ENCODE measurements at places on chromosomes 5 and 9.

- DNase-seq = no peak
These were observed 81.8 kb downstream of the NFIB start for GRCh38 chr9:14232111-14232510.

GRCh38 chr9:77523891-77524290 is 124.2 kb downstream of the GNA14 start:
- no peak for DNase-seq

GRCh38 chr5:102760815-102761214 is 5.7 kb downstream of the PAM start:
- no peak for DNase-seq

DNA sequence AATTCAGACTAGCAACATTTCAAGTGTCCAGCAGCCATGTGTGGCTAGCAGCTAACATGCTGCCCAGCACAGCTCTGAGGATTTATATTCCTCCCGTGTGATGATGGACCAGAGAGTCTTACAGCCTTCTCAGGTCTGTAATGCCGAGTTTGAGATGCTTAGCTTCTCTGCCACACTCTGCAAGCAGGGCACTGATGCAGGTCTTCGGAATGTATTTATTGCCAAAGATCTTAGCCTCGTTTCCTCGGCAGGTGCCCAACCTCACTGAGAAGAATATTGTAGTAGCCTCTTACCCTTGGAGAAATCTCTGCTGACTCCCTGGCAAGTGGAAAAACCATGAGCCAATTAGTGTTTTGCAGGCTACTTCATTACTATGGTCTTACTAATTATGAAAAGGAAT is 3.7 kb upstream of the RAI14 start:
- no peak for DNase-seq

DNA sequence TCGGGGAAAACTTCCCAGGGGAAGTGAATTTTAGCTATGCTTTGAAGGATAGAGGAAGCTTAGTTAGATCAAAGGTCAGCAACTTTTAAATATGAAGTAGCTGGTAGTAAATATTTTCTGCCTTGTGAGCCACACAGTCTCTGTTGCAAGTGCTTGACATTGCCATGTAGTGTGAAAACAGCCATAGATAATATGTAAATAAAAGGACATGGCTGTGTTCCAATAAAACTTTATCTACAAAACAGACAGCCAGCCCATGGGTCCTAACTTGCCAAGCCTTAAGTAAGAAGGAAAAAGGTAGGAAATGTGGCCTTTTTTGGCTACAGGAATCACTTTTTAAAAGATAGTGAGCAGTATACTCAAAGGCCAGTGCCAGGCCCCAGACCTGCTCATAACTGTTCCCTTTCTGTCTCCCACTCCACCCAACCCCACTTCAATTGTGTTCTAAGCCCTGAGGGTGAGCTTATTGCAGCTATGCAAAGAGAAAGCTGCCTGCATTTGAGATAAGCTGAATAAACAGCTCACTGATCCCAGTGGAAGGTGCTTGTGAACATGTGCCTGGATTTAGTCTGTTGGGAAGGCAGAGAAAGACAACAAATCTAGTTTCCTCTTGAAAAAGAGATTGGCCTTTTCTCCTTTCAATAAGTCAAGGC is 113.0 kb upstream of the TRIM32 start:
- no peak for DNase-seq

GRCh38 chr5:111003623-111004022 is 67.9 kb upstream of the TSLP start:
- DNase-seq = no peak

DNA sequence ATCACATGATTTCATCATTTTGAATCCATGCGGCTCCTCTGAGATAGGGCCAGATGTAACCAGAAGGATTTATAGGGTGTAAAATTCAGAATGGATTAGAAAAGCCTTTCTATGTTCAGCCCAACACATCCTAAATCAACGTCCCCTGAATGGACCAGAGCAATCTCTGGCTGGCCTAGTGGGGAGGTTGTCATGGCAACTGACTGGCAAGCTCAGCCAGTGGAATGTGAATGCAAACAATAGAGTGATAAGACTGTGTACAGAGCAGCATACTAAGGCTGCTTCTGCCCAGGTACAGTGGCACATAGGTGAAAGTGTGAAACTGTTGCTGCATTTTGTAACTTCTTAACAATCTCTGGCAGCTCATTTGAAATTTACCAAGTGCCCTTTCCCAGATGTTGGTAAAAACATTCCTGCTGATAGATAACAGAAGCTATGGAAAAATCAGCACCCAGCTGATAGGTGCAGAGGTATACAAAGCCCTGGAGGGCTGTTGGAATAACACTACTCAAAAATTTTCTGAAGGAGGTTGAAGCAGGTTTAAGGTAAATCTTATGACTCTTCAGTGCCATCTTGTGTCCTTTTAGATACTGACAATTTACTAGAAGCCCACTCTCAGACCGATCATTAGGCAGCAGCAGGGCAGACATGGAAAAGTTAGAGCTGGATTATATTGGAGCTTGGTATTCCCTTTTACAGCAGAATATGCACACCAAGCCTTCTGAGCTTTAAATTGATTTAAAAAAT is 267.2 kb downstream of the RAB3C start:
- no peak for DNase-seq

DNA sequence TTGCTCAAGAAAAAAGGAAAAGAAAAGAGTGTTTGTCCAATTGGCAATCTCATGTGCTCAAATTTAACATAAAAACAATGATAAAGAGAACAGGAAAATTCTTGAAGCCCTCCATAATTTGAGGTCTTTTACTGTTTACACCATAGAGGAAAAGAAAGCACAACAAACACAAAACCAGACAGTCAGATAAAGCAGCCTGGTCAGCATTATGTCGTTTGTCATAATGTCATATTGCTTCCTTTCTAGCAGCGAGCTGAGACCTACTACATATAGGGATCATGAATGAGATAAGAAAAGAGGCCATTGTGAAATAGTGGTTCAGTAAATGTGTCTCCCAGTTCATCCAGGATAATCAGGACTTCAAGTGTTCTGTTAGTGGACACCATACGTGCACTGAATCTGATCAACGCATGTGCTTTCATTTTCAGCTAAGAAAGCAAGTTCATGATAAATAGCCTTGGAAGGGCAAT is 64.7 kb upstream of the SELENOP start:
- DNase-seq = no peak

- DNase-seq = no peak
These were observed 28.0 kb downstream of the GDNF start for GRCh38 chr5:37811866-37812265.

DNA sequence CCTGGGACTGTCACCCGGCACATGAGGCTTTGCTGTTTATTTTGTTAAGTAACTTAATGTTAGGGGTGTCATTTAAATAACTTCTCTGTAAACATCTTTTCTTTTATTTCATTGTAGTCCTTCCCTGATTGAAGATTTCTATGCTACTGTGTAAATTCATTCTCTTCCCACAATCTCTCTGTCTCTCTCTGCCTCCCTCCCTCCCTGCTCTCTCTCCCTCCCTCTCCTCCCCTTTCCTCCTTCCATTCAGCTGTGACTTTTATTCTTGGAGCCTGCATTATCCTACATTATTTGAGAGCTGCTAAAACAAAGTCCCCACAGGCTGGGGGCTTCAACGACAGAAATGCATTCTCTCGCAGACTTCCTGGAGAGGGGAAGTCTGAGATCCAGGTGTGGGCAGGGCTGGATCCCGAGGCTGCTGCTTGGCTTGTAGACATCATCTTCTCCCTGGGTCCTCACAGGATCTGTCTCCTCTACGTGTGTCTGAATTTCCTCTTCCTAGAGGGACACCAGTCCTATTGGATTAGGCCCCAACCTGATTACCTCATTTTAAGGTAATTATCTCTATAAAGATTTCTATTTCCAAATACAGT is 18.4 kb downstream of the UBE2QL1 start:
- no peak for DNase-seq

- no peak for DNase-seq
These were observed 132.7 kb upstream of the APC start for GRCh38 chr5:112604732-112605630.

DNA sequence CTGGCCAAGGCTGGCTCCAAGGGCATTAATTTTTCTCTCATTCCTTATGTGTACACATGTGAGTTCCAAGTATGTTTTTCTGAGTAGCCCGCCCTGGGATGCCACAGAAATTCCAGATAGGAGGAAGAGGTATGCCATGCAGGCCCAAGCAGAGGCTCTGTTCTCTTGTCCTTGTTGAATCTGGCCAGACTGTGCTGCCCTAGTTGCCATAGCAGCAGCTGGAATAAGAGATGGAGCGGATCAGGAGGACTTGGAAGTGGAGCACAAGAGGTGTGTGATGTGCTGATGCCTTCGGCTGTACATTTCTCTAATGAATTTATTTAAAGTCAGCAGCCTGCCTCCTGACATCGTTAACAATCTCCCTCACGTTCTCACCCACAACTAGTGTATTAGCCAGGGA is 235.6 kb upstream of the RPS23 start:
- DNase-seq = no peak

DNA sequence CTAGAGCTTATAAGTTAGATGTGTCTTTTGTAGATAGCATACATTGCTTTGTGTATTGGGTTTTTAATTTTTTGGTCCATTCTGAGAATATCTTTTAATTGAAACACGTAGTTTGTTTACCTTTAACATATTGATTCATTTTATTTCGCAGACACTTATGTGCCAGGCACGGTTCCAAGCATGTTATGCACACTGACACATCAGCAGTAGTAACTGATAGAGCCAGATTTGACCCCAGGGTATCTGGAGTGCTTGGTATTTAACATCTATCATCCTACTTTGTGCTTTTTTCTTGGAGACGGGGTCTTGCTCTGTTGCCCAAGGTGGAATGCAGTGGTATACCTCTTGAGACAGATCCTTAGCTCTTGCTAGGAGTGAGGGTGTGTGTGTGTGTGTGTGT is 71.9 kb downstream of the USP20 start:
- DNase-seq = no peak

- DNase-seq = no peak
These were observed 55.2 kb upstream of the TMEM252 start for GRCh38 chr9:68595868-68596267.

DNA sequence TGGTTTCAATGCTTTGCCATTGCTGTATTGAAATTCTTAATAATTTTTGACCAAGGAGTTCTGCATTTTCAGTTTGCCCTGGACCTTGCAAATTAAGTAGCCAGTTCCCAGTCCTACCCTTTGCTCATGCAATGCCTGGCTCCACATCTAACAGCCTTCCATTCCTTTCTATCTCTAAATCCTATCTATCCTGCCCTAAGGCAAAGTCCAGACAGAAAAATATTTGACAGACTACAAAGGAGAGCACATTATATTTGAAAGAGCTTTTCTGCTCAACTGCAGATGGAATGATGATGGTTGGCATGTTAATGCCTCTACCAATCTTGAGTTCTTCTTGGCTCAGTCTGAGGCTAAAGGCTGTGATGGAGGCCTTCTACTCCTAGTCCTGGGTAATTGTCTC is 15.5 kb downstream of the SLC22A4 start:
- DNase-seq = no peak

DNA sequence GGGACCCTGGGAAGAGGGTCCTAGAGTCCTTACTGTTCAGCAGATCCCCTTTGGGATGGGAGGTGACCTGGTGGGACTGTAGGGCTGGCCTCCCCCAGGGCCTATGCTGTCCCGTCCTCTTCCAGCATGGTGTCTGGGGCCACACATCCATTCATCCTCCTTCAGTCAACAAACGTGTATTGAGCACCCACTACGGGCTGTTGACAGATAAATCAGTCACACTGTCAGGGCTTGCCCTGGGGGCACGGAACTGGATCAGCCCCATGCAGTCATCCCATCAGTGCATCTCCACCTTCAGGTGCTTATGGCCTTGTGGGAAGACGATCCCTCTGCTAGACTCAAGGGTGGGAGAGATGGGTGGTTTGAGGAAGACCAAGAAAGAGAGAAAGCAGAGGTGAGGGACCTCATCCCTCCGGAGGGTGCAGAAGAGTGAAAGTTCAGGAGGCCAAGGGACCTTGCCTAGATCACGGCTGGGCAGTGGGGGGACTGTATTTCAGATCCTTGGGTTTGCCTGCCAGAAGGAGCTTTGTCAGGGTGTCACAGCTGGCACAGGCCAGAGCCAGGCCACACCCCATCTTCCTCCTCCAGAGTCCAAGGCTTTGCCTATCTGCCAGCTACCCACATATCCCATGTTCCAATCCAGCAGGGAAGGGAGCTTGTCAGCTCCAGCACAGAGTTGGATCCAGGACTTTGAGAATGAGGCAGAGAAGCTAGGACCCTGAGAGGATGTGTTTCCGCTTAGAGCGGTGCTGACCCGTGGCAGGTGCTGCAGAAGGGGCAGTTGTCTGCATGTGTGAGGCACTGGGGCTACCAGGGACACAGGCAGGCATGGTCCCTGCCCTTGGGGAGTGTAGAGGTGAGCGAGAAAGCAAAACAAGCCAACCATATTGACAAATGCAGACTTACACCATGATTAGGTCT is 30.5 kb downstream of the COL27A1 start:
- DNase-seq = peak; percentile 55

- DNase-seq = no peak
These were observed 50.7 kb downstream of the DOCK8 start for GRCh38 chr9:265209-265870.

GRCh38 chr5:162593881-162594280 is 526.3 kb downstream of the GABRG2 start:
- DNase-seq = no peak

DNA sequence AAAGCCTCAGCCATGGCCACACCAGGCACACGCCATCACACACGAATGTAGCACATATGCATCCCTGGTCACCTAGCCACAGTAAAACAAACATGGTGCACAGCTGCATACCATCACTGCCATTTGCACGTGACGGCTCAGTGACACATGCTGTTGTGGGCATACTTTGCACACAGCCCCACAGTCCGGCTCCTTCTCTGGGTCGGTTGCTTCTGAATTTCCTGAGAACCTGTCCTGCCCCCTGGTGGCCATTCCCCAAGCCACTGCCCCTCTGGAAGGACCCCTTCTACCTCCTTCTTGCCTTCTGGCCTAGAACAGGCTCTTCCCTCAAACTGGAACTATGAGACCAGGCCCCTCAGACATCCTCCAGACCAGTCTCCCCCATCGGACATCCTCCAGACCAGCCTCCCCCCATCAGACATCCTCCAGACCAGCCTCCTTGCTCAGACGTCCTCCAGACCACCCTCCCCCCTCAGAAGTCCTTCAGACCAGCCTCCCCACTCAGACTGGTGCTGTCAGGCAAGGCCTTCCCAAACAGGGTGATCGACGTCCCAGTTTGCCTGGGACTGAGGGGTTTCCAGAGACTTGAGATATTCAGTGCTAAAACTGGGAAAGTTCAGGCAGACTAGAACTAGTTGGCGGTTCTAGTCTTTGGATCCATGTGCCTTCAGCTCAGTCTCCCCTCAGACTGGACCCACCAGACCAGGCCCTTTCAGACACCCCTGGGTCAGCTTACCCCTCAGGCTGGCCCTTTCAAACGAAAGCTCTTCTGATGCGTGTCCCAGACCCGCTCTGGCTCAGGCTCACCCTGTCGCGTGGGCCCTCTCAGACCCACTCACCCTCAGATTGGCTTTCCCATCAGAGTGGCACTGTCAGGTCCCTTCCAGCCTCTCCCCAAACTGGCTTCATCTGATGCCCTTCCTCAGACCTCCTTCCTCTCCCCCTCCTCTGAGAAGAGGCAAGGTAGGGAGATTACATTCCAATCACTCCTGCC is 24.3 kb upstream of the ENHO start:
- peak; percentile 61 for DNase-seq

All from aorta (tissue), 5 donors.